ENCODE measurements at places on chromosomes 1 and 21.

GRCh38 chr1:30878016-30878415 lies 30.5 kb downstream of the SDC3 start:
- no peak for DNase-seq

DNA sequence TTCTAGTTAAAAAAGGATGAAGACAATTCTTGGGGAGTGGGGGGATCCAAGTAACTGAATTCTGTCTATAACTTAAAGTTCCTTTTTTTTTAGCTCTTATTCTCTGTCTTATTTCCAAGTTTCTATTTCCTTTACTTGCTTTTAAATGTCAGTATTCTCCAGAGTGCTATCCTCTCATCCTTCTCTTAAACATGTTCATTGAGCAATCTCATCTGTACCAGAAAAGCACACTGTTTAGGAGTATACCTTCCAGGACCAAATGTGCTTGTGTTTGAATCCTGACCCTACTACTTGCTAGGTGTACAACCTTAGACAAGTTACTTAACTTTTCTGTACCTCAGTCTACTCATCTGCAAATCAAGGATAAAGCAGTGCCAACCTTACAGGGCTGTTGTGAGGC lies 50.1 kb downstream of the AKT3 start:
- no peak for DNase-seq

DNA sequence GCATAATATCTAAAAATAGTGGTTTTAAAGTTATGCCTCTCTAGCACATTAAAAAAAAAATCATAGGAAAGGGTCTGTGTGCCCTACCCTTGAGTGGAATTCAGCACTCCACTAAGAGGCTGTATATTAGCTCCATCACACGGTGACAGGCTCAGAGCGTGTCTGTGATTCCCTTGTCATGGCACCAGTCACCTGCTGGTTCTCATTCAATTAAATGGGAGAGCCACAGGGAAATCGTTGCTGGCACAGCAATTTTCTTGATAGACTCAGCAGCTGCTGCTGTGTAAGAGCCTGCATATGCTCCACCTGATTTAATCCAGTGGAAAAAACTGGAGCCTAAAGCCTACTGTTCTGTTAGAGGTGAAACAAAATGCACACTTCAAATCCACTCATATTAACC lies 9.5 kb downstream of the ATP6V1G3 start:
- no peak for DNase-seq

DNA sequence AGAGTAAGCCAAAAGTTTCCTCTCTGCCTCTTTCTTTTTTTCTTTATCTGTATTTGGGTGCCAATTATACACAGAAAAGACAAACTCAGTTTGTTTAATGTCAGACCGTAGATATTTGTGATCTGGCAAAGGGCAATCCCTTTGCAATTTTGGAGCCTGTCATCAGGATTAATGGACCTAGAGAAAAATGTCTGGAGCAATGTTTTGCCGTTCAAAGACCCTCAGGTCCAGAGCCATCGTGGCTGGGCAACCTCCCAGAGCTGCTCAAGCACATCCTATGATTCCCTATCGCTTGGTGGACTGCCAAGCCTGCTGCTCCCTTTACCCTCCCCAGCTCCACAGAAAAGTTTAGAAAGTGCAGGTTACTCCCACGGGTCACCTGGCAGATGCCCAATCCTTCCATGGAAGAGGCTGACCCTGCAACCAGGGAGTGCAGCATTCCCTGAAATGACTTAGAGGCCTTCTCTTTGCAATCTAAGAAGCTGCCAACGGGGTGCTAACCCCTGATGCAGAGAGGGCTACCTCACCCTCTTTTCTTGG lies 112.5 kb upstream of the NGF start:
- no peak for DNase-seq

GRCh38 chr1:12629985-12630760 lies 12.2 kb upstream of the DHRS3 start:
- DNase-seq: no peak

- no peak for DNase-seq
Measured at GRCh38 chr1:216614011-216614934, 109.0 kb downstream of the ESRRG start.

DNA sequence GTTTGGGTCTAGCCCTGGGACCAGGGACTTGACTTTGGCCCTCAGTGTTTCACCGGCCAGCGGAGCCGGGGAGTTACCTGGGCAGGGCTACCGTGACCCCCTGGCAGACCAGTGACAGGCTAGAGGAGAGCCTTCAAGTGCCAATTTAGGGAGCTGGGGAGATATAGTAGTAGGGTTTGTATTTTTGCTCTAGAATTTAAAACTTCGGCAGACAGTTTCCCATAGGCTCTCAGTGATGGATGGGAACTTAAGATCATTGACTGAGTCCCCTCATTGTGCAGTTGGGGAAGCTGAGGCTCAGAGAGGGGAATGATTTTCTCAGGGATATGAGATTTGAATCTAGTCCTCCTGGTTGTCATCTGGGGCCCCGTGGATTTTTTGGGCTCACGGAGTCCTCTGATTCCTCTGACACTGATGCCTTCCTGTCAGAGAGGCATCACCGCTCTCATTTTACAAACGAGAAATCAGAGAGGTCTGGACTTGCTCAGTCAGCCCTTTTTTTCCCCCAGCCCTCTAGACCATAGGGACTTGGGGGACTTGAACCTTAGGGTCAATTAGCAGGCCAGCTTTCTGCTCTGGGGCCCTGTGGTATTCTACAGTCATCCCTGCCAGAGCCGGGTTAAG lies 58.3 kb upstream of the ACOT11 start:
- no peak for DNase-seq

DNA sequence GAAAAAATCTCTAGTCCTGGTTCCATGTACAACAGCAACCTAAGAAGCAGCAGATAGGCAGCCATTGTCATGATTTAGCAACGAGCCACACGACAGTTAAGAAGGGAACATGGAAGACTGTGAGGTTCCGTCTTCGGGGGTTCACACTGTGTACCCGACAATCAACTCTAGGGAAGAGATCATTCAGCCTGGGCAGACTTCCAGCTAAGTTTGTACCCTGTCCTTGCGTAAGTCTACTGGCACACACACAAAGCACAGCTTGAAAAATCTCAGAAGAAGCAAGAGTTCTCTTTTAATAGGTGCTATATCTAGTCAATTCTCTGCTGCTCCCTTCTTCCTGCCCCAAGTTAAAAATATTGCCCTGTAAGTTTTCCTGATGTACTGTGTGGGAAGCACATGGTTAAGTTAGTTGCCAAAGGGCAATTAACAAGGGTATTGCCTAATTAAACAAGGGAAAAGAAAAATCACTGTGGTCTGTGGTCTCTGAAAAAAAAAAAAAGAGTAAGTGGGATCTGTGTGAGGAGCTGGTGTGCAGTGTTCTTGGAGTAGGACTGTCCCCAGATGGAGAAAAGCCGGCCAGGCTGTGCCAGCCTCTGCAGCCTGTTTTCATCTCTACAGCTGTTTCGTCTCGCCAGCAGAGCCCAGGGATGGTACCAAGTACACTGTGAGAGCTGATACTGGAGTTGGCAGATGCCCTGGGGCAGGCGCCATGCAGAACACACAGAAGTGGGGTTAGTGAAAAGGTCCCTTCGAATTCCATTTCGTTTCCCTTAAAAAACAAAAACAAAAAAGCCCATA lies 6.4 kb upstream of the MYBPHL start:
- DNase-seq: no peak

DNA sequence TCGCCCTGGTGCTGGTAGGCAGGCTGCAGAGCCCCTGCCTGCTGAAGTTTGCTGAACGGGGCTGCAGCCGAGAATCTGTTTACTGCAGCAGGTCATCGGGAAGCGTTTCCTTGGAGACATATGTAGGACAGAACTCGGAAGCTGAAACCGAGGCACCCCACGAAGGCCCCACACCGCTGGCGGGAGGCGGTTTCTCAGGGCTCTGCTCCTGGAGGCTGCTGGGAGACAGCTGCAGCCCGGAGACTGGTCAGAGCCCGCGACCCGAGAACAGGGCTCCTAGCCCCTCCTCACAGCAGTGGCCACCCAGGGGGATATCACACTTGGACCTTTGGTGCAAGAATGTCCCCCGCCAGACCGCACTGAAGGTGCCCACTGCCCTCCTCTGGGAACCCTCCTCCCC lies 12.7 kb upstream of the PLCH2 start:
- no peak for DNase-seq

DNA sequence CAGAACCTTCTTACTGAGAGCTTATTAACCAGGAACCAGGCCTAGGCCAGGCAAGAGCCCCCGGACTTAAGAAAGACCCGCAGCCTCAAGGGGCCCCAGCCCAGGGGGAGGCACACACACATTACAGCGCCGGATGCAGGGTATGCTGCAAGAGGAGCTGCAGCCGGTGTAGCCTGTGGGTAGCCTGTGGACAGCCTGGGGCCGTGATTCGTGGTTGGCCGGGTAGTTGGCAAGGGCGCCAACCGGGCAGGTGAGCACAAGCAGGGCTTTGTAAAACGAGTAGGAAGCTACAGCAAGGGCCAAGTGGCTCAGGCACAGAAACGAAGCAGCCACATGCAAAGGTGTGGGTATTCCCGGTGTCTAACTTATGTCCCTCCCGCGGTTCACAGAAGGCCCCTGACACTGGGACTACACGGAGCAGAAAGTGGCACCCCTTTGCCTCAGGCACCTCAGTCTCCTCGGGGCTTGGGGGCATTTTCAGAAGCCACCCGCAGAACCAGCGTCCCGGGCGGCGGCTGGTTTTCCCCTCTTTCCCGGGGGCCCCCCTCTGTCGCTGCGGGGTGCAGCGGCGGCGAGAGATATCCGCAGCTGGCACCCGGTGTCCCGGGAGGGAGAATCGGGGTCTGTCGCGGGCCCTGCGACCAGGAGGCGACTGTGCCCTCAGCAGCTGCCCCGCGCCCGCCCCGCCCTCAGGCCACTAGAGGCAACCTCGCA lies 40.8 kb downstream of the KIAA1614 start:
- no peak for DNase-seq

DNA sequence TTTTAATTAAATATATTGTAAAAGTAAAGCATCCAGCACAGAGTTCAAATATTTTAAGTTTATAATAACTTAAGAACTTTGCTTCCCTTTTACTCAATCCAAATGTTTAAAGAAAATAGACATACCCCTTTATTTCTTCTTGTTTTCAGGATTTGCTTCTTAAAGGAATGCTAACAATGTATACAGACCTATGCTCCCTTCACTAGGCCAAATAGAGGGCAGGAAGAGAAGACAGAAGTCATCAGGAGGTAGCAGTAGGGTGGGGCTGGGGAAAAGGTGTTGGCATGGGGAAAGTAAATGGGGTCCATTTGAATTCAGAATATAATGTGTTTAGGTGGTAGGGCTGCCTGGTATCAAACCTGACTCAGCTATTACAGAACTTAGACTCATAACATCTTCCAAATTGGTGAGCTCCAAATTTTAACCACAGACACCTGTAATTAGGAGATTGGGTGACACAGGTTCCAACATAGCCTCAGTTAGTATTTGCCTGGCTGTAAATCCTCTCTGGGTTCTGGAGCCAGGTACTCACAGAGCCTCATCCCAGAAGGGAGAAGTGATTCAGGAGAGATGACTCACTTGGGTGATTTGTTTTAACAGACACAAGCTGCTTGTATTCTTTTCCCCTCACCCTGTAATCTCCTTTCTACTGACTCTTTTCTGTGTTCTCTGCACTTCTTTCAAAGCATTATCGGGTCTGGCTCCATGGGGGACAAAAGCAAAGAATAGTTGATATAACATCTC lies 60.1 kb upstream of the DUSP10 start:
- no peak for DNase-seq

- DNase-seq: no peak
Measured at GRCh38 chr1:70627910-70628309, 216.8 kb downstream of the CTH start.

GRCh38 chr1:12539320-12539704 lies 78.7 kb downstream of the DHRS3 start:
- no peak for DNase-seq

DNA sequence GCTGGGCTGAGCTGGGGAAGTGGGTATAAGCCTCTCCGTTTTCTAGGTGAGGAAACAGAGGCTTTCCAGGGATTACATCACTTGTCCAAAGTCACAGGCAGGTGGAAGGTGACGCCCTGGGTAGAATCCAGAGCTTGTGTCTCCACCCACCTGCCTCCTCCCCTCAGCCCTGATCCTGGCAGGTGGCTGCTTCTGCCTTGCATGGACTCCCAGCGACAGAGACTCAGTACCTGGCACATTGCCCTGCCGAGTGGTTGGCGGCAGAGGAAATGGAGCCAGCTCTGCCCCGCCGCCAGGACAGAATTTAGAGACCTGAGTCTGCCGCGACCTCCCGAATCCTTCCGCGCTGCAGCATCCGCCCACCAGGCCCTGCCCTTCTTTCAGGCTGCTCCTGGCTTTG lies 2.1 kb downstream of the PLA2G2E start:
- no peak for DNase-seq

DNA sequence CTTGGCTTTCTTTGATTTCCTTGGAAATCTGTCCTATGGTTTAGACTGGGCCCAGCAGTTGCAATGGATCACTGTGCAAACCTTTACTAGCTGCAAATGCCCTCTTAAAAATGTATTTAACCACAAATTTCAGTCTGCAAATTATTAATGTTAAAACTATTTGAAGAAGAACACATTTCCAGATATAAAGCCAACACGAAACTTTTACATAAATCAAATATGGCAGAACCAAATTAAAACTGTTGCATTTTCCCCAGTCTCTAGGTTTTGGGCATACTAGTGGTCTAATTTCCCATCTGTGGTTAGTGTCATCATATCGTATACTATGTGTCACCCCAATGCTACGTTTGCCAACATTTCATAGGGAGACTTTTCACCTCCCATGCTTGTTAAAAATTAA lies 52.3 kb downstream of the HMCN1 start:
- DNase-seq: no peak

- no peak for DNase-seq
Measured at GRCh38 chr1:48741380-48741779, 35.3 kb downstream of the BEND5 start.

DNA sequence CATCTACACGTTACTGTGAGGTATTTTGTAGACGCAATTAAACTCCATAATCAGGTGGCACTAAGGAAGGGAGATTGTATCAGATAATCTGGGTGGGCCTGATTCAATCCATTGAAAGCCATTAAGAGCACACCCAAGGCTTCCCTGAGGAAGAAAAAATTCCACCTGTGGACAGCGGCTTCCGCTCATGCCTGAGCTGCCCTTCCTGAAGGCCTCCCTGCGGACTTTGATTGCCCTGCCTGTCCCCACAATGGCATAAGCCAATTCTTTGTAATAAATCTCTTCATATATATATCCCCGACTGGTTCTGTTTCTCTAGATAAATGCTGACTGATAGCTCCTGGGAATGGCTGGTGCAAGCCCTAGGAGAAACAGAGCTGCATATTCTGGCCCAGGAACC lies 138.3 kb downstream of the TGFBR3 start:
- no peak for DNase-seq

GRCh38 chr1:37720231-37721130 lies 28.2 kb downstream of the CDCA8 start:
- no peak for DNase-seq

DNA sequence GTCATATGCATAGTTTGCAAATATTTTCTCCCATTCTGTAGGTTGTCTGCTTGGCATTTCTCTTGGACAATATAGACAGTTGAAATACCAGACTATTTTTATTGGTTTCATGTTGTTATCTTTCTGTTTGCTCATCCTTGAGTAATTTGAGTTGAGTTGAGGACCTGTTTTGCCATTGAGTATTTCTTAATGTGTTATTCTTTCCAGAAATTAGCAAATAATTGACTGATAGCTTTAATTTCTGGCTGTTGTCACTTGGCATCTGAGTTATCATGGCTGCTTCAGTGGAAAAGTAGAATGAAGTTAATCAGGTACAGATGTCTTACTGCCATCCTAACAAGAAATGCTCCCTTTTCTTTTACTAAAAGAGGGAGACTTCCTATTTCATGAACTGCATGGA lies 264.8 kb upstream of the DUSP10 start:
- no peak for DNase-seq

GRCh38 chr1:193033610-193034009 lies 25.6 kb downstream of the UCHL5 start:
- no peak for DNase-seq
